Stimulated activated CD4-positive, alpha-beta T cell treated with anti-CD3 and anti-CD28 coated beads, Interleukin-1b, Interleukin-23, amount 100 ng/mL, for 1 hour (primary cell): ENCODE measurements at places on chromosomes 2 and 18.

DNA sequence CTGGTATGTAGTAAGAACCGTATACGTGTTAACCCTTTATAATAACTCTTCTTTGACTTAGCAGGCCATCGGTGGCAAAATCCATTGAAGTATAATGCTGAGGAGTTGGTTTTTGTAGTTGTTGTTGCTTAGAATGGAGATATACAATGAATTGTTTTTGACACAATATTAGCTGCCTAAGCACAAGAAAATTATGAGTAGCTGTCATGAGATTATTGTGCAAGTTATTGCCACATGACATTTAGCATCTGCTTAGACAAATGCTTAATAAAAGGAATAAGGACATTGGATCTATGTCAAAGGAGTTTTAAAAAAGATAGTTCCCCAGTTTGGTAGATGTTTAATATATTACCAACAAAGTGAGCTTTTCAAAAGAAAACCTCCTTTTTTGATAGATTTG is 59.9 kb downstream of the ABCB11 start:
- DNase-seq = no peak

- DNase-seq = no peak
Measured at GRCh38 chr2:30336978-30337841, 105.9 kb downstream of the LBH start.

DNA sequence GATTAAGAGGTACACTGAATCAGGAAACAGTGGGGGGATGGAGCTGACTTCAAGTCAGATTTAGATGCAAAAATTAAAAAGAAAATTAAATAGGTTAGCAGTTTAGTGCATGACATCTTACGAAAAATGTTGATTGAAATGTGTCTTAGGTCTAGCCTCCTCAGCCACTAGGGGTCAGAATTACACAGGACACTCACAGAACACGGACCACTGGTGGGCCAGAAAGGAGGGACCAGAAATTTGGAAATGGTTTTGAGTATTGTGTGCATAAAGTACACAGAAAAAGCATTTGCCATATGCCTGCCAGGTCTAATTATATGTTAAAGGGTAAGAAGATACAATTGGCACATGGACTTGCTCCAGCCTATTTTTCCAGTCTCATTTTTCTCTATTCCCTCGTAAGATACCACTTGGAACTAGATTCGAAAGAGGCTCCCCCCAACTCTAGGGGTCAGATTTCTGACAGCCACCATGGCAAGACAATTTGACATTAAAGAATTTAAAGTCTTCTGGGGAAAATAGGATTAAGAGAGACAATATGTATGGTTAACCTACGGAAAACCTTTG is 550.2 kb upstream of the SETBP1 start:
- DNase-seq = no peak

DNA sequence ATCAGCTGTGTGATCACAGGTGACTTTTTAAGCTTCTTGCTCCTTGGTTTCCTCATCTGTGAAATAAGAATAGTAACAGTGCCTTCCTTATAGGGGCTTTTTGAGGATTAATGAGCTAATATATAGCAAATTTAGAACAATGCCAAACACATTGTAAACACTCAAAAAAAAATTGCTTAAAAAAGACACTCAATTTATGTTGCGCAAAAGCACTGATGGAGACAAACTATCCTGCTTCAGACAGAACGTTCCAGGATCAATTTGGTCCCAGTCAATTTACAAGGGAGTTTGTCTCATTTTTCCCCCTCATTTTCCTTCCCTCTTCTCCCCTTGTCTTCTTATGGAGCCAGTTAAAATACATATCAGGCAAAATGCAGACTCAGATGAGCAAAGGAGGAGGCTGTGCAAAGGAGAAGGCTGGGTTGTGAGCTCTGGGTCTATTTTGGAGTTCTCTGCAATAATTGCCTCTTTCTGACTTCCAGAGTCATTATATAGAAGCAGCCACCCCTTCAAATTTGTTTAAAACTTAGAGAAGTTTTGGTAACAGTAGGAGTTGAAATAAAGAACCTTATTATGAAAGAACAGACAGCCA is 83.7 kb downstream of the SOCS6 start:
- no peak for DNase-seq

GRCh38 chr18:29560270-29560669 is 1383.3 kb upstream of the CDH2 start:
- no peak for DNase-seq

- no peak for DNase-seq
Measured at GRCh38 chr2:160482673-160483072, 10.9 kb downstream of the RBMS1 start.

GRCh38 chr18:34767601-34768027 is 57.5 kb downstream of the DTNA start:
- no peak for DNase-seq

DNA sequence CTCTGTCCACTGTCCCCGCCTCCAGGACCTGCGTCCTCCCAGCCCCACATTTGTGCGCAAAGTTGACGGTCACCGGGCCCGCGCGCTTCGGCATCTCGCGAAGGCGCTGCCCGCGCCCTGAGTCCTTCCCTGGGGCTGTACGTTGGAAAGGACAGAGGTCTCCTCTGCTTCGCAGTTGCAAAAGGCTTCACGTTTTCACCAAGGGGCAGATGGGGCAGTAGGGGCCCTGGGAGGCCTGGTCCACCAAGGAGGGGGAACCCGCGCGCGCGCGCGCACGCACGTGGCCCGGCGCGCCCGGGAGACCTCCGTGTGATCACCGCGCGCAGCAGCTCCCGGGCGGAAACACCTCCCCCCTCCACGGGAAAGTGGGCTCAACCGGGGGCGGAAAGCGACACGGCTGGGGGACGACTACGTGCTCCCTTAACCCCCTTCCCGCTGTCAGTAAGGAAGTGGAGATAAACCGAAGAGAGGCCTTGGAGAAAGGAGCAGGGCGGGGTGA is 21.9 kb downstream of the TEX44 start:
- no peak for DNase-seq

- no peak for DNase-seq
Measured at GRCh38 chr2:176818076-176818475, 394.5 kb upstream of the HNRNPA3 start.

GRCh38 chr18:80147037-80147417 is 38.0 kb downstream of the ADNP2 start:
- DNase-seq = no peak

- no peak for DNase-seq
Measured at GRCh38 chr2:179932786-179933185, 71.4 kb upstream of the ZNF385B start.

DNA sequence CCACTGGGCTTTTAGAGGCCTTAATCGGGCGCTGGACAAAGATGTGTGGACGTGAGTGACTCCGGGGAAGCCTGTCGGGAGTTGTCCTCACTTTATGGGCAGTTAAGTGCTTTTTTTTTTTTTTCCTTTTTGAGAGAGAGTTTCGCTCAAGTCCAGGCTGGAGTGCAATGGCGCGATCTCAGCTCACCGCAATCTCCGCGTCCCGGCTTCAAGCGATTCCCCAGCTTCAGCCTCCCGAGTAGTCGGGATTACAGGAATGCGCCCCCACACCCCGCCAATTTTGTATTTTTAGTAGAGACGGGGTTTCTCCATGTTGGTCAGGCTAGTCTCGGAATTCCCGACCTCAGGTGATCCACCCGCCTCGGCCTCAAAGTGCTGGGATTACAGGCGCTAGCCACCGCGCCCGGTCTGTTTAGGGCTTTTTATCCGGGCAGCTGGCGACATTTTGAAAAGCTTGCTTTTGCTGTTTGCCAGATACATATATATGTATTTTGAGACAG is 1.5 kb downstream of the MSH6 start:
- no peak for DNase-seq

DNA sequence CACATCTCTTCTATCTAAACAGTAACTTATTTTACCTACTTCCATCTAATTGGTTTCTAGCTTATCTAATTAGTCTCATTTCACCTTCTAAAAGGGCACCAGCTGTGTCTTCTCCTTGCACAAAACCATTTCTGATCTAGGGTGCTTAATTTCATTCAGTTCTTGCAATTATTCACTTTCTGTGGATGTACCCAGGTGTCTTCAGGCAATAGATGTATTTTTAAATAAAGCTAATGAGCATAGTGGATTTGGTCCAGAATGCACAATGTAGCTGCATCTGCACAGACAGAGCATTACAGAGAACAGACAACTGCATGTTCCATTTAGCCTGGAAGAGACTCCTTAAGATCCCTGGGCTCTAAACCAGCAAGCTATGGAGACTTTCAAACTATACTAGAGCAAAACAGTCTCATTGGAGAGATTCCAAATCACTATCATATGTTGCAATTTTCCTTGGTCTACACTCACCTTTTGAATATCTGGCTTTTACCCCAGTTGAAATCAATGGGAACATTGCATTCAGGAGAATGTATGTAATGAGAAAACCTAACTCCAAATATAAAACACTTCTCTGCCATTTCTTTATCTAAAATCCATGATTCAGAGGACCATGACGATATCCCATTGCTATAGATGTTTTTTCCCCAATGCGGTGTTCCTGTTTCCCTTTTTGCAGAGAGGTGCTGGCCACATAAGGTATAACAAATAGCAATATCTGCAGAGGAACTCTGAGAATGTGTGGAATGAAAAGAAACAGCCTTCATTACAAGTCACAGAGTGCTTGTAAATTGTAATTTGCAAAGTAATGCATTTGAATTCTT is 3.5 kb upstream of the RFX8 start:
- DNase-seq = no peak

GRCh38 chr2:129711816-129712675 is 267.4 kb upstream of the RAB6C start:
- no peak for DNase-seq

DNA sequence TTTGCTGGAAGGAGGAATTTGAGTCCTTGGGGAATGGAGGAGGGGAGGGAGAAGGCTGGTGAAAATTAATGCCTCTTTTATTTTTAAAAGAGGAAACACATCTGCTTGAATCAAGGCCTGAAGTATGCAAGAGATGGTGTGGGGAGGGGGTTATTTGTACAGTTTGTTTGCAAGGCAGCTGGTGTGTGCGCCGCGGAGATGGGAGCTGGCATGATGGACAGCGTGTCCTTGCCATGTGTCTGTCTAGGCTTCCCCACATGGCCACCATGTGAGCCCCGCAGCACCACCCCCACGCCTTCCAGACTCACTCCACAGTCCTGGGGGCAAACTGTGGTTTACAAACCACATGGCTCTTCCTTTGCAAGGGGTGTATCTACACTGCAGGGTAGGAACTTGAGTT is 154.8 kb upstream of the APCDD1 start:
- no peak for DNase-seq

- no peak for DNase-seq
Measured at GRCh38 chr18:63523660-63524059, 18.5 kb upstream of the SERPINB12 start.

GRCh38 chr2:132690664-132691303 is 20.8 kb upstream of the LYPD1 start:
- DNase-seq = no peak

GRCh38 chr2:199115169-199115568 is 342.6 kb downstream of the SATB2 start:
- DNase-seq = no peak

- DNase-seq = no peak
Measured at GRCh38 chr2:3294069-3294468, 83.5 kb downstream of the EIPR1 start.

- DNase-seq = no peak
Measured at GRCh38 chr18:30486856-30487255, 555.7 kb downstream of the DSC3 start.

DNA sequence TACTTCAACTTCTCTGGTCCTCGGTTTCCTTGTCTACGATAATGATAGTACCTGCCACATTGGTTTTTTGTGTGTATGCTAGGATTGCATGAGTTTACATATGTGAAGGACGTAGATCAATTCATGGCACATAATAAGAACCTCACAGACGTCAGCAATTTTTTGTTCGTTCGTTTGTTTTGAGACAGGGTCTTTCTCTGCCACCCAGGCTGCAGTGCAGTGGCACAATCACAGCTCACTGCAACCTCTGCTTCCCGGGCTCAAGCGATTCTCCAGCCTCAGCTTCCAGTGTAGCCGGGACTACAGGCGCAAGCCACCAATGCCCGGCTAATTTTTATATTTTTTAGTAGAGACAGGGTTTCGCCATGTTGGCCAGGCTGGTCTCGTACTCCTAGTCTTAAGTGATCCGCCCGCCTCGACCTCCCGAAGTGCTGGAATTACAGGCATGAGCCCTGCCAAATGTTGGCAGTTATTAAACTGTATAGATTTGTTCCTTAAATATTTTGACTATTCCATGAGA is 756 bp upstream of the SLC35F5 start:
- DNase-seq = no peak

- DNase-seq = no peak
Measured at GRCh38 chr2:42927334-42928160, 135.2 kb upstream of the HAAO start.

GRCh38 chr2:122031544-122032263 is 276.3 kb downstream of the TSN start:
- no peak for DNase-seq

DNA sequence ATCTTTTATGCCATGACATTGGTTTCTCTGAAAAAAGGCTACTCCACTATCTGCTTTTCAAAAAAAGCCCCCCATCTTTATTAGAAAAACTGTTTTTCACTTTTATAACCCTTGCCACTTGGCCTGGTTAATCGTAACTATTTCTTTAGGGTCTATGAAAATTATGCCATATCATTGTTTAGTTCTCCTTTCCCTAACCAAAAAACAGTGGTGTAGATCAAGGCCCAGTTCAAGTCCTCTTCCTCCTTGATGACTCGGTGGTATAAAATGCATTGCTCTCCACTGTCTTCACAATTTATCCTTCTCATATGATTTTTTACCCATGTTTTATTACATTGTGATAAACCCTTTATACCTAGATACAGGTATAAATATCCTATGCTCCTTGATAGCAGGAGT is 205.5 kb downstream of the ZNF521 start:
- DNase-seq = no peak

DNA sequence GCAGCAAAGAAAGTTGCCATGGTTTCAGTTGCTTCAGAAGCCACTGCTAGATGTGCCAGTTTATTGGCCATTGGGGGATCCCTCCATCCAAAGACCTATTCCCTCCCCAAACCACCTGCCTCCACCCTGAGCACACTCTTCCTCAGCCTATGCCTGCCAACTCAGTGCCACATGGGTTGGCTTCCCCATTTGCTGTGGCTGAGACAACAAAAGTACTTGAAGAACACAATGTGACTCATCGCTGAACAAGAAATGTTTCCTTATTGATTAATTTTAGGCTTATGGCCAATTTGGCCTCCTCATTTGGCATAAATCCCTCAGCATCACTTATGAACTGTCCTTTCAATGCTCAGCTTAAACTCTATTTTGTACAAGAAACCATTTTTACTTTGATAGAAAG is 215.9 kb downstream of the TMEM247 start:
- no peak for DNase-seq

DNA sequence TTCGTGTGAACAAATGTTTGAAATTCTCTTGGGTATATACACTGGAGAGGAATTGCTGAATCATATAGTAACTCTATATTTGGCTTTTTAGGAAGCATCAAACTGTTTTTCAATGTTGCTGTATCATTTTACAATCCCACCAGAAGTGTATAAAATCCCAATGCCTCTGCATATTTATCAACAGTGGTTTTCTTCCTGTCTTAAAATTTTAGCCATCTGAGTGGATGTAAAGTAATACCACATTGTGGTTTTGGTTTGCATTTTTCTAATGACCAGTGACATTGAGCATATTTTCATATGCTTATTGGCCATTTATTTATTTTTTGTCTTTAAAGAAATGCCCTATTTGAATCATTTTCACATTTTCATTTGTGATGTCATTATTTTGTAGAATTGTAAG is 22.8 kb upstream of the LRP1B start:
- no peak for DNase-seq
